Activated naive CD4-positive, alpha-beta T cell (primary cell): ENCODE measurements at places on chromosomes 11 and 22.
A peak's percentile ranks its signal among the peaks of the same experiment; 100 is the strongest.

DNA sequence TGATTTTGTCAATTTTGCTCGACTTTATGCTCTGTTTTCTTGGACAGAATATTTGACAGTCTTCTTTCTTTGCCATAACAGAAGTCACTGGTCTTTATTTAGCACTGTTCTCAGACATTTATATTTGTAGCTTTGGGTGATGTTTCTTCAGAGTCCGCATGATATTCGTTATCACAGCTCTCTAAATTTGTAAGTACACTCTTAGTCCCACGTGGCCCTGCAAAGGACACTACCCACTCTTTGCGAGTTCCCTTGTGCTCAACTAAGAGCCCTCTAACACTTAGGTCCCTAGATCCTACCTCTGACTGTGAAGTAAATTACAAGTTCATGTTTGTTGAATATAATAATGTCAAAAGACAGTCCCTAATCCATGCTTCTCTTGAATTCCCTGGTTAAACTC is 651.9 kb downstream of the NTM start:
- no peak for DNase-seq

GRCh38 chr11:88015170-88015569 is 160.1 kb downstream of the RAB38 start:
- DNase-seq = no peak

DNA sequence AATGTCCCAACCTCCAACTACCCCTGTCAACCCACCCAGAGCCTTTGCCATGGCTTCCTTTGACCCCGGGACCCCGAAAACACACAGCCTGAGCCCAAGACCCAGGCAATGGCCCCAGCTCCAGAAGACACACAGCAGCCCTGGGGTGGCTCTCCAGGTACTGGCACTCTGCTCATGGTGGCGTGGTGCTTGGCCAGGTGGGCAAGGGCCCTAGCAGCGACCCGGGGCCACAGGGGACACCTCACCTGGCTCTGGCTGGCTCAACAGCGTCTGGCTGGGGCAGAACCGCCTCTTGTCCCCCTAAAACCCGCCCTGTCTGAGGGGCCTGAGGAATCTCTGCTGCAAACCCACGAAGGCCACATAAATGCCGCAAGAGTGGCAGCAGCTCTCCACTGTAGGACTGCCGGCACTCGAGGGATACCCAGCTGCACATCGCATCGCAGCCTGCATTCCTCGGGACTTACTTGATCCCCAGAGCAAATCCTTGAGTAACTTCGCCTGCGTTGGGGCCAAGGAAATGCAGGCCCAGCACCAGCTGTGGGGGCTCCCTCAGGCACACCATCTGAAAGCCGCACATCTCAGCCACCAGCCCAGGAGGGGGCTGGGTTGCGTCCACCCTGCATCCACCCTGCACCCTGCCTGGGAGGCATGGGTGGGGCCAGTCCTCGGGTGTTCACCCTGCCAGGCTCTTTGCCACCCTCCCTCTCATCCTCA is 23.1 kb upstream of the GNB1L start:
- DNase-seq = no peak

DNA sequence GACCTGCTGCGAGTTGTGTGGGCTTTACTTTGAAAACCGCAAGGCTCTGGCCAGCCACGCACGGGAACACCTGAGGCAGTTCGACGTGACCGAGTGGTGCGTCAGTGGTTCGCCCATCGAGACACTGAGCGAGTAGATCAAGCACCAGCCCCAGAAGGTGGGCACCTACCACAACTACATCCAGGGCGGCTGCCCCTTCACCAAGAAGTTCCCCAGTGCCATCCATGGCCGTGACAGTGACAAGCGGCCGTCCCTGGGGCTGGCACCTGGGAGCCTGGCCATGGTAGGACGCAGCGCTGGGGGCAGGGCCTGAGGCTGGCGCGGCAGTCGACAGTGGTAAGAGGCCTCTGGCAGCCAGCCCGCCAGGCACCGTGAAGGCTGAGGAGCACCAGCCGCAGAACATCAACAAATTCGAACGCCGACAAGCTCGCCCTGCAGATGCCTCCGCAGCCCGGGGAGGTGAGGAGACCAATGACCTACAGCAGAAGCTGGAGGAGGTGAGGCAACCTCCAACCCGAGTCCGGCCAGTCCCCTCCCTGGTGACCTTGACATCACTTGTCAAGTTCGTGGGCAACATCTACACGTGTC is 545.2 kb upstream of the CCDC179 start:
- DNase-seq = no peak

DNA sequence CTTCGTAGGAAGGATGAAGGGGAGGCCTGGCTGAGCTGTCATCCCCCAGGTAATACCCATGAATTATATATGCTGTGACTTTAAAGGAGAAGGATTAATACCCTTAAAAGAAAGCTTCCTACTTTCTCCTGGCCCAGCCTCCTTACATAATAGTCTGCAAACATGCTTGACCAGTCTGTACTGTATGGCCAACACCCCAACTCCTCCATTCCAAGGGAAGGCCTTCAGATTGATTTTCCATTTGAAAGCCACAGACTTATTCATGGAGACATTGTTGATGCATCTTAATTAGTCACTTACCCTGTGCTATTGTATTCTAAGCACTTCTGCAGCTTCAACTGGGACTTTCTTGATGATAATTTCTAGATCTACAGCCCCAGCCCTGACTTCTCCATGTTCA is 2.0 kb downstream of the PAAF1 start:
- DNase-seq = no peak

- no peak for DNase-seq
Observed at GRCh38 chr11:121221496-121222200, 70.9 kb upstream of the SC5D start.

DNA sequence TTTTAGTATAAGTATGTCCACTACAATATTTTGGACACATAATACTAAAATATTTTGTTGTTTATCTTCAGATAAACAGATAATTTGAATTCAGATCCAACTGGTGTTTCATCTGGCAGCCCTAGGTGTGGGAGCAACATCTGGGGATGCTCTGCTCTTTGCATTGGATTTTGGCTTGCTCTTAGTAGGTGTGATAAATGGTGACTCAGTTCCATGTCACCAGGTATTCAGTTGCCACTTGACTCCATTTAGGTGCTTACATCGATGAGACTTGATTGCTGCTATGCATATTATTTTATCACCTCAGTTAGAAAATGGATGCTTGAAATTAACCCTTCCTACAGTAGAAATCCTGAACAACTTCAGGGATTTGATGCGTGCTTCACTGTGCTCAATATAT is 13.3 kb upstream of the AMOTL1 start:
- DNase-seq = no peak

DNA sequence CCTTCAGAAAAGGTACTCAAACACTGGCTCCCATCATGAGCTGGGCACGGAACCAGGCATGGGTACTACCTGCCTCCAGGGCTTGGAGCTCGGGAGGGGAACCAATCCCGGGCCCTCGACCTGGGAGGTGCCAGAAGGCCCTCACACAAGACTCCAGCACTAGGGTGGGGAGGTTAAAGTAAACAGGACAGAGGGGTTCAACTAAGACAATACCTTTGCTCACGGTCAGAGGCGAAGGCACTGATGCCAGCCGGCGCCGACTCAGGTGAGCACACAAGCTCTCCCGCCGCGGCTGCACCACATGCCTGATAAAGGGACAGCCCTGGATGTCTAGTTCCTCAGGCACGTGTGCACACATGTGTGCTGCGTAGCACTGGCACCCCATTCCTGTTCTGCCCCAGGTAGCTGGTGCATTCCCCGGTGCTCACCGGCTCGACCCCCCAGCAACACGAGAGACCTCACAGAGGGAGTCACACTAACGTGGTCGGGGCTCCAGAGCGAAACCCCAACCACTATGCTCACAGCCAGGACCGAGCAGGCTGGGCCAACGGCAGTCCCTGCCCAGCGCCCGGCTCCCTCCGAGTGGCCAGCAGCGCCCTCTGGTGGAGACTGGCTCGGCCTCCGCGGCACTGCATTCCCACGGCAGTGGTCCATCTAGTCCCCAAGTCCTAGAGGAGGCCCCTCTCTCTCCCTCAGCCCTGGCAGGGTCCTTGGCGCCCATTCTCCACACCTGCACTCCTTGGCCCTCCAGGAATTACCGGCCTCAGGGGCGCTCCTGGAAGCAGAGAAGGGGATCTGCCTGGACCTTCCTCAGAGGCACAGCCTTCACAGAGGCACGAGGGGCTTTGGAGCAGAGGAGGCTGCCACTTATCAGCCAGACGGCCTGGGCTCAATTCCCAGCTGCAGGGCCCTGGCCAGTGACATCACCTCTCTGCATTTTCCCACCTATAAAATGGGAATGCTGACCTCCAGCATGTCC is 28.8 kb upstream of the MOB2 start:
- DNase-seq = peak; percentile 61

DNA sequence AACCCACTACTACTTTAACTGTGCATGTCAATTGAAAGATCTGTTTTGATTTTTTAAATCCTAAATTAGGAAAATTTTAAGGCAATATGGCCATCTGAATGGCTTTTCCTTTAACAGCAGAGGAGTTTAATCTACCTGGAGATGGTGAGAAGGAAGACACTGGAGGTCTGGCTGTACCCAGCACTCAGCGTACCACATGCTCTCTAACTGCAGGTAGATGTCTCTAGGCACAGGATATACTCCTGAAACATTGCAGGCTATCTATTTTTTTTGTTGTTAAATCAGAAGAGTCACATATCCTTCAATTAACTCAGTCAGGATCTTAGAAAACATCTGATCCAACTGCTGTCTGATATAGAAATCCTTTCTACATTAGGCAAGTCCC is 17.3 kb upstream of the CASTOR1 start:
- no peak for DNase-seq

- no peak for DNase-seq
Observed at GRCh38 chr22:29689880-29690213, 30.0 kb upstream of the CABP7 start.

- no peak for DNase-seq
Observed at GRCh38 chr11:33344611-33345010, 87.4 kb downstream of the HIPK3 start.

DNA sequence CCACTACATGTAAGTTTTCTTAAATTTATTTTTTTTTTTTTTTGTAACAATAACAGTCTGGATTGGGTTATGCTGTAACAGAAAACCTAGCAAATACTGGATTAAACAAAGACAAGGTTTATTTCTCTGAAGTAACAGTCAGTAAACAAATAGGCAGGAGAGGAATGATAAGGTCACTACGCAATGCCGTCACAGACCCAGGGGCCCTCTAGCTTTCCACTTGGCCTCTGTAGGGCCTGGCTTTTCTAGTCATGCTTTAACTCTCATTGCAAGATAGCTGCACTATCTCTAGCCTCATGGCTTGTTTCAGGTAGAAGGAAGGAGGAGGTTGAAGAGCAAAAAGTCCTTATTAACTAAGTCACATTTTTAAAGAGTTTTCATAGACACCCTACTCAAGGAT is 6.5 kb downstream of the OR10A6 start:
- DNase-seq = no peak

- no peak for DNase-seq
Observed at GRCh38 chr22:44592126-44592823, 94.2 kb upstream of the RTL6 start.

- DNase-seq = no peak
Observed at GRCh38 chr11:96264364-96264763, 78.6 kb downstream of the MAML2 start.

DNA sequence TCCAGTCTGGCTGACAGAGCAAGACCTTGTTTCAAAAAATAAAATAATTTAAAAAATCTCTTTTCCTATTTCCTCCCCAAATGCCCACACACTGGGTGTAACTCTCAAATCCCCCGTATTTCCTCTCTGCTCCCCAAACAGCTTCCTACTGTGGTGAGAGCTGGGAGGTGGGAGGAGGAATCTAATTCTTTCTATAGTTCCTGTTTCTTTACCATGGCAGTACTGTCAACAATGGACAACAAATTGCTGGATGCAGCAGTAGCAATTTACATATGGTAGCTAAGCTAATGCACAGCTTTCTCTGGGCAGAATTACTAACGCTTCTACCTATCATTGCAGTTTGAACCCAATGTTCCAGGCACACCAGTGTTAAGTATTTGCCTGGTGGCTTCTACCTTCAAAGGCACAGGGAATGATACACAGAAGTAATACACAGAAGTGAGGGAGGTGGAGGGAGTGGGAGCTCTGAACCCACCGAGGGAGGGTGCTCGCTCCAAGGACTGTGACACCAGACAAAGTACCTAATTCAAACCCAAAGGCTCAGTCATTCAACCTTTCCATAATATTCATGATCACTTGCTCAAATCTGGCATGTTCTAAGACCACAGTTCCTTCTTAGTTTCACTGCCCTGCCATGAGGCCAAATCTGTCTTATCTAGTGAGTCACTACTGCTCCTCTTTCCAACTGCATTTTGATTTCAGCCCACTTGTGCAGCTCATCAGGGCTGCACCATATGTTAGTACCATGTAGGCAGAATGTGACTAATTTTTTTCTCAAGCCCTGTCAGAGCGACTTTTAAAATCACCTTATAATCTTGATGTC is 37.9 kb downstream of the CELF1 start:
- no peak for DNase-seq

DNA sequence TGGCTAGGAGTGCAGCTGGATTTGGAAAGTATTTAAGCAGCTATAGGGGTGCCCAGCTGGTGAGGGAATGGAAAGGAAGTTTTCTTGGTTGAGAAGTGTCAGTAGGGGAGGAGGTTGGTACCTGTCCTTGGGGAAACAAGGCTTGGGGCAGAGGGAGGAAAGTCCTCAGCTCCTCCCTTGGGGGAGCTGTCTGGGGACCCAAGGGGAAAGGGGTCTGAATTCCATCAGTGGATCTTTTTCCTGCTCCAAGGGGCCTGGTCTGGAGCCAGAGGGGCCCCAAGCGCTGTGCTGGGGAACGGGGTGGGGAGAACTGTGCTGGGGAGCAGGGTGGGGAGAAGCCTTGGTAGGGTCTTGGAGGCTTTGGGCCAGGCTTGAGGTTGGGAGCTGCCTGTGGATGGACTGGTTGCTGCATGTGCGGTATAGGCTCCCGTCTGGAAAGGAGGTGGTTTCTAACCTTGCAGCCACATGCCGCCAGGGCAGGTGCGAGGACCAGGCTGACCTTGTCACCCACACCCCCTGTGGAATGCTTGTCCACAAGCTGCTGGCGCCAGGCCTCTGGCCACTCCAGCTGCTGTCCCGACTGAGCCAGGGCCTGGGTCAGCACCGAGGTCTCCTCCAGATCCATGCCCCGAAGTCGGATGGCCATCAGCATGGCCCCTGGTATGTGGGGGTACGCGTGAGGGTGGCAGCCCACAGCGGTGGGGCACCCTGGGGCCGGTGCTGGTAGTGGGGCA is 963 bp downstream of the TYMP start:
- DNase-seq = no peak

GRCh38 chr22:35177811-35178210 is 79.5 kb upstream of the HMGXB4 start:
- DNase-seq = no peak

GRCh38 chr11:125903711-125904659 is at the start of gene DDX25:
Gene DDX25, plus strand, starts transcription at chr11:125904508. Its CDS starts 10 bp downstream, at chr11:125904518.
- DNase-seq = no peak

GRCh38 chr11:25876456-25876965 is 455.4 kb upstream of the ANO3 start:
- no peak for DNase-seq

DNA sequence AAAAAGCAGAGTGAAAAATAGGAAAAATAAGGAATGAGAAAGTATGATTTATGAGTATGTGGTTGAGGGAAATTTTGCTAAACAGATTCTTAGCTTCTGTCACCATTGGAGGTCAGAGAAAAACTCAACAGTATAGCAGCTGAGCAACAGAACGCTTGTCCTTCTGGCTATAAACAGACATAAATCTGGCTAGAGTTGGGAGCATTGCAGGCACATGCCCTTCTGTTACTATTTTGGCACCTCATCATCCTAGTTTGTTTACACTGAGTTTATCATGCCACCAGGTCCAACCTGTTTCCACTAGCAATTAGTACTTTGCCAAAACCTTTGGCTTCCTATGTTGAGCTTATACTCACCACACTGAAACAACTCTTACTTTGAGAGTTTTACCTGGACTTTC is 6.9 kb downstream of the UBE4A start:
- DNase-seq = no peak

GRCh38 chr11:17347676-17348075 is 3.9 kb upstream of the NCR3LG1 start:
- DNase-seq = no peak
